Stimulated activated CD8-positive, alpha-beta memory T cell treated with anti-CD3 and anti-CD28 coated beads, Interleukin-4, amount 100 ng/mL, for 1 hour (primary cell): ENCODE measurements at places on chromosomes 1 and 21.

DNA sequence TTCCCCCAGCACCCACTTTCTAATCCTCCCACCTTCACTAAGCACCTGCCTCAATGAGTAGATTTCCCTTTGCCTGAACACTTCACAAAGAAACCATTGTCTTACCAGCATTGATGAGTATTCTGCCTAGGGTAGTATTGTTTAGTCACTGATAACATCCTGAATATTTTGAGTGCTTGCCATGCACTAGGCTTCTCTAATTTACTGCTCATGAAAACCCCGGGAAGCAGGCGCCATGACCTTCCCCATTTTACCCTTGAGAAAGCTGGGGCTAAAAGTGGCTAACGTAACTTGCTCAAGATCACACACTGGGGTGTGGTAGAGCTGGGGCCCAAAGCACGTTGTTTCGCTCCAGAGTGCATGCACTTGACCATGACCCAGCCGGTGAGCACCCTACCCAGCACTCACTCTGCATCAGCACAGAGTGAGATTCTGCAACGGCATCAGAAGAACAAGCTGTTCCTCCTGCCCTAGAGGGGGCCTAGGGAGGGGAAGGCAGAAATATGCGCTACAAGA lies 10.6 kb upstream of the F3 start:
- no peak for DNase-seq

DNA sequence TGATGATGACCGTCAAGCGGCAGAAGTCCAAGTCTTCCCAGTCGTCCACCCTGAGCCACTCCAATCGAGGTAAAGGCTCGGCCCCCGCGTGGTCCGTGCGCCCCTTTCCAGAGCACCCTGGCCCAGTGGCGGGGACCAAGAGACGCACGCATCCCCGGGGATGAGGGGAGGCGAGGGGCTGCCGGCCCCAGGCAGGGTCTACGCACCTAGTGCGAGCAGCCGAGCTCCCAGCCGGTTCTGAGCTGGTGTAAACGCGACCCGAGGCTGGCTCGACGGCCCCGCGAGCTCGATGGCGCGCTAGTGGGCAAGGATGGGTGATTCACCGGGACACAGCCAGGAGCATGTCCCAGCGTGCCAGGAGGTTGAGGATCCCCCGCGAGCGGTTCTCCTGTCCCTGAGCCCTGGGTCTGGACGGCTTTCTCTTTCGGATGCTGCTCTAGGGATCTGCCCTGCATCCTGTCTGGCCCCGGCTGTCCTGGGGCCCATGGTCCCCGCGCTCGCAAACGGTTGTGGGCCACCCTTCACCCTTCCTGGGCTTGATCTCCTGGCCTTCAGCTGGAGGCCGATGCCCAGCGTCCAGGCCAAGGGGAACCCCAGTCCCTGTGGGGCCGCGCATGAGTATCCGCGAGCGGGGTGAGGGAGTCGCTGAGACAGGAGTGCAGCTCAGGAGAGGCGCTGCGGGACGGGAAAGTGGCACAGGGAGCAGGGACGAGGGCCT lies 689 bp downstream of the PKP1 start:
- DNase-seq: no peak

DNA sequence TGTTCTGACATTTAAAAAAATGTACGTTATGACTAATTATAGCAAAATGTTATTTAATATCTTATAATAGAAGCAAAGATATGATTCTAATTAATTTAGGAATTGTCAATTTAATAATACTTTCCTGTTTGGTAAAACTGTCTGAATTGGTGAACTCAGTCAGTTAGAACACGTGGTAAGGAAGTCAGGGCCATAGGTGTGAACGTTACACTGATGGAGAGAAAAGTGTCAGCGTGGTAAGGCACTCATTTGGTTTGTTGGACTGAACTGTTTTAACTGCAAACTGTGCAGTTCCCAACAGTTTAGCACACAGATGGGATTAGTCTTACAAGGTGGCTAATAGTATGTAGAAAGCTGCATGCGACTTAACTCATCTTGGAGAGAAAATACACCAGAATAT lies 102.9 kb downstream of the EPB41 start:
- DNase-seq: no peak

GRCh38 chr1:79638382-79638781 lies 631.9 kb upstream of the ADGRL4 start:
- no peak for DNase-seq

GRCh38 chr1:206513312-206514111 lies 6.2 kb downstream of the RASSF5 start:
- DNase-seq: no peak

GRCh38 chr1:15007842-15008241 lies 145.7 kb upstream of the TMEM51 start:
- DNase-seq: no peak

GRCh38 chr21:46144464-46145070 lies 10.8 kb downstream of the FTCD start:
- DNase-seq: no peak

- DNase-seq: no peak
Measured at GRCh38 chr1:116019653-116020253, 43.4 kb downstream of the SLC22A15 start.

- DNase-seq: no peak
Measured at GRCh38 chr1:8351693-8352470, 34.0 kb downstream of the SLC45A1 start.

GRCh38 chr1:67937651-67938050 lies 104.4 kb upstream of the GNG12 start:
- no peak for DNase-seq

GRCh38 chr1:220786057-220786336 lies 716 bp upstream of the MTARC1 start:
- no peak for DNase-seq

- no peak for DNase-seq
Measured at GRCh38 chr1:17156108-17156507, 36.9 kb upstream of the PADI2 start.

- DNase-seq: no peak
Measured at GRCh38 chr1:12644829-12645228, 944 bp downstream of the AADACL4 start.

DNA sequence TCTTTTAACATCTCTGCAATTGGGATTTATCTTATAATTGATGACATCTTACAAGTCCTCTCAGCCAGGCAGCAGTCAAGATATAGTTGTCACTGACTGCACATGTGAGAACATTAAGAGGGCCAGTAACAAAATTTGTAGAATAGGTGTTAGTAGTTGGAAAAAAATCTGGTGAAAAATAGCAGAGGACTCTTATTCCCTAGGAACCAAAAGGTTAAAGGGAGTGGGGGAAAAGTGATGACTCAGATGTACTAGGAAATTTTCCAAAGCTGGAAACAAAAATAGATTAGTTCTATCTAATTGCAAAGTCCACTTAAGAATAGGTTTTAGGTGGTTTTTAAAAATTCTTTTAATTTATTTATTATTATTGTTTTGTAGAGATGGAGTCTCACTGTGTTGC lies 3.6 kb downstream of the NUP210L start:
- no peak for DNase-seq

GRCh38 chr1:177209357-177209756 lies 38.6 kb downstream of the BRINP2 start:
- no peak for DNase-seq

DNA sequence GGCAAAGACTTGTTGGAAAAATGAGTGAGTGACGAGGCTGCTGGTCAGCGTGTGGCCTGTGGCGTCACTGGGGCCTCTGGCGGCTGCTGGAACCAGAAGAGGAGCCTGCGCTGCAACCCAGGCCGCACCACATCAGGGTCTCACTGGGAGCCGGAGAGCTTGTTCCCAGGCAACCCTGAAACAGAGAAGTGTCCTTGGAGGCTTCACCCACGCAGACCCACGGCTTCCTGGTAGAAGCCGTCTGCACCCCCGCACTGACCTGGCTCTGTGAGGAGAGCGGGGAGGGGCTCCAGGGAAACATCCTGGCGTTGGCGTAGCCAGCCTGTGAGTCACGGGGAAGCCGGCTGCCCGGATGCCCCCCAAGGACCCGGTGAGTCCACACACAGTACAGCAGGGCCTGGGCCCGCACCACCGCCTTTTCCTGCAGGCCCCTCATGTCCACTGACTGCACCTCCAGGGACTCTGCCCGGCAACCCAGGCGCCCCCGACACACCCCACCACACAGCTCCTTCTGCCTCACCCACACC lies 57.4 kb downstream of the COL6A1 start:
- no peak for DNase-seq

DNA sequence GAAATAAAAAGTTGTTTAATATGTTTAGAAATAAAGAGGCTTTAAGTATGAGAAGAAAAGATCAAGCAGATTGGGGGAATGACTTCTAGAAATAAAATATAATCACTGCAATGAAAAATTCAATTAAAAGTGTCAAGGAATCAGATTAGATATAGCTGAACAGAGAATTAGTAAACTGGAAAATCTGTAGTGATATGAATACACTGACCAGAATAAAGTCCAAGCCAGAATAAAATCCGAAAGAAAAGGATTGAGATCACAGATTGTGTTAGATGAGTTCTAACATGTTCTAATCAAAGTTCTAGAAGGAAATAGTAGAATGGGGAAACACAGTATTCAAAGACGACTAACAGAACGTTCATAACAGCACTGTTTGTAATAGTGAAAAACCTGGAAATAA lies 73.1 kb upstream of the C1orf105 start:
- DNase-seq: no peak
